ENCODE measurements at places on chromosomes 7 and 10.

DNA sequence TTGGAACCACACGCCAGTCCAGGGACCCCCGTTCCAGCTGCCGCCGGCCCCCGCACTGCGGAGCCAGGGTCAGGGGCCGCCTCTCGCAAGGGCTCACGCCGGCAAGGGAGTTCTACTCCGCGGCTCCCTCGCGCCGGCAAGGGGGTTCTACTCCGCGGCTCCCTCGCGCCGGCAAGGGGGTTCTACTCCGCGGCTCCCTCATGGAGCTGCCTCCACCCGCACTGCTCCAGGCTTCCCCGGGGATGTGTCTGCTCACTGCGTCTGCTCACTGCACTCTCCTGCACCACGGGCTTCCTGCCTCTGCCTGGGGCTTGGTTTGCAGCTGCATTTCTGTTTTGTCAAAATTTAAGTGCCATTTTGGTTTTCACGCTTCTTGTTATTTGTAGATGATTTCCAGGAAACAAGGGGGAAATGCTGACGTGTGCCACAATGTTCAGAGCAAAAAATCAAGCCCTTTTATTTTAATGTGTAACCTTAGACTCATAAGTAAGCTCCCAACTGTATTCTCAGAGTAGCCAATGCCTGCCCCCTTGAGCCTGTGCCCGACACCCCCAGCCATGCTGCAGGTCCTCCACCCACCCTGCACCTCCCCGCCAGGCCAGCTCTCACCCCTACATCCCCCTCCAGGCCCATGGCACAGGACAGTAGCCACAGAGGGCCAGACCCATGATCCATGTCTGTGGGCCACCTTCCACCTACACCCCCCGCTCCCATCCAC lies 246.2 kb downstream of the MAD1L1 start:
- DNase-seq = no peak

- DNase-seq = no peak
These were observed 305.2 kb upstream of the GHITM start for GRCh38 chr10:83834096-83834495.

- no peak for DNase-seq
These were observed 33.9 kb upstream of the TSPAN13 start for GRCh38 chr7:16719699-16720098.

DNA sequence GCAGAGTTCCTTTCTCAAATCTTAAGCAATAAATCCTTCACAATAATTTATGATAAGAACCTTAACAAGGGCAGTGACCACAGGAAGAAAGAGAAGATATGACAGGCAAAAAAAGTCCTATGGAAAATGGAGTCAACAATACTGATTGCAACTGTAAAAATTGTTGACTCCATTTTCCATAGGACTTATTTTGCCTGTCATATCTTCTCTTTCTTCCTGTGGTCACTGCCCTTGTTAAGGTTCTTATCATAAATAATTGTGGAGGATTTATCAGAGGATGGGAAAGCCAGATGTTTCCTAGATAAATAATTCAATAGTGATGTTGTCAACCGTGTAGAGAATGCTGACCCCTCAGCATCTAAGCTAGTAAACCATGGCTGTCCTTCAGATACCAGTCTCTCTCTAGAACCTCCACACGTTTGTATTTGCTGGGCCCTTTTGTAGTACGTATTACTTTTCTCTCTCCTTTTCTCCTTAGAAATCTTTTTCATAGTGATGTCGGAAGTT lies 172.6 kb upstream of the BET1 start:
- DNase-seq = no peak

DNA sequence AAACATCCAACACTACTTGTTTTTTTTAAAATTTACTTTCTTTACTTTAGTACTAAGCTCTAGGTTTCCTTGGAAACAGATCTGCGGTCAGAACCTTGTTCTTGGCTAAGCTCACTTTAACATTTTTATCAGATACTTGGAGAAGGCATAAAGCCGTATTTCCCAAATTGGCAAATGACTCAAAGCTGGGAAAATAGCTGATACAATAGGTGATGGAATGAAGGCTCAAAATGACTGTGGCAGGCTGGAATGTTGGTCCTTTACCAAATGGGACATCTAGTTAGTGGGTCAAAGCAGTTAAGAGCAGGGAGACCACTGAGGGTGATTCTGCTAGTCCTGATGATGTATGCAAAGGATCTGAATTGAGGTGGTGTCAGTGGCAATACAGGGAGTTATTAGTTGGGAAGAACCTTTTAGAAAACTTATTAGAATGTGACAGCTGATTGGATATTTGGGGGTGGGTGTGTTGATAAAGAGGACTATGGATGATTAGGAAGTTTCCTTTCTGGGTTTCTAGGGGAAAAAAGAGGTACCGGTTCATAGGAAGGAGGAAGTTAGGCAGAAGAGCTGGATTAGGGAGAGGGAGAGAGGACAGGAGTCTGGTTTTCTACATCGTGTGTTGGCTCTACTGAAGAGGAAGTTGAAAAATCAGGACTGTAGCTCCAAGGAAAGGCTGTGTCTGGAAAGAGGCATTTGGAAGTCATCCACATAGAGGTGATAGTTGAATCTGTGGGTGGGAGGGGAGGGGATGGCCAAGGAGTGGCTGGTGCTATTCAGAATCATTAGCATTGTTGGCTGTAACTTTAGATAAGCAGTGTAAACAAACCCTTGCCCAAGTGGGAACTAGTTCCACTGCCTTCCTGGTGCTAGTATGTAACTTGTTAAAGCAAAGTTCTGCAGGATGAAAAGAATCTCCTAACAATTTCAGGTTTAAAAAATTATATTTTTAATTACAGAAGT lies 13.1 kb downstream of the PLCE1 start:
- no peak for DNase-seq

DNA sequence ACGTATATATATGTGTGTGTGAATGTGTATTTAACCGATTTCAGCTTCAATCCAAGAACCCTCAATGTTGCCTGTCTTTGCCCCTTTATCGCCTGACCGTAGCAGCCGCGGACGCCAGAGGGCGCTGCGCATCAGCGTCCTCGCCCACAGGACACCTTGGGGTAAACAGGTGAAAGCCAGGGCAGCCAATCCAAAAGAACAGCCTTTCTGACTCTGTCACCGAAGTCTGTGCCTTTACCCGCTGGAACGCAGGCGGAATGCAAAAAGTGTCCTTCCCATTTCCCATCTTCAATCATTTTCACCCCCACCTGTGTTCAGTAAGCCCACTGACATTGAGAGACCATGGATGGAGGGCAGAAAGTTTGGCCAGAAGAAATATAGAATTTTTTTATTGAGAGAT lies 3.6 kb downstream of the NXPH1 start:
- DNase-seq = peak; percentile 11

- no peak for DNase-seq
These were observed 13.1 kb upstream of the CUX1 start for GRCh38 chr7:101804088-101804963.

- DNase-seq = no peak
These were observed 307.8 kb downstream of the PTPRN2 start for GRCh38 chr7:158279539-158280447.

DNA sequence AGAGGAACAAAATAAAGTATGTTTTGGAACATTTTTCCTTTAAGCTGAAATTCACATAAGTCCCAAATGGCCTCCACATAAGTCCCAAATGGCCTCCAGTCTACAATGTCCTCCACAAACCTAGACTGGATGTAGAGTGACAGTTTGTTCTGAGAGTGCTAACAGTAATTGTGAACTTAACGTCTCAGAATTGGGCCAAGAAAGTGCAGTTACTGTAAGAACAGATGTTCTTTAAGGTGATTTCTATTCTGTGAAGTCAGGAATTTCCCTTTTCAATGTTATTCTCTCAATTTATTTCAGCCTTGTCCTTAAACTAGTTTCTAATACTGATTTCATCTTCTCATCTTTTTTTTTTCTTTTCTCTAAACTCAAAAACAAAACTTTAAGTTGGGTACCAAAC lies 188.7 kb upstream of the SEMA3E start:
- no peak for DNase-seq

- no peak for DNase-seq
These were observed 18.1 kb downstream of the ANKRD16 start for GRCh38 chr10:5871596-5871995.

GRCh38 chr7:86181474-86181873 lies 462.2 kb upstream of the GRM3 start:
- DNase-seq = no peak

GRCh38 chr7:132614428-132615318 lies 38.4 kb upstream of the PLXNA4 start:
- DNase-seq = no peak

DNA sequence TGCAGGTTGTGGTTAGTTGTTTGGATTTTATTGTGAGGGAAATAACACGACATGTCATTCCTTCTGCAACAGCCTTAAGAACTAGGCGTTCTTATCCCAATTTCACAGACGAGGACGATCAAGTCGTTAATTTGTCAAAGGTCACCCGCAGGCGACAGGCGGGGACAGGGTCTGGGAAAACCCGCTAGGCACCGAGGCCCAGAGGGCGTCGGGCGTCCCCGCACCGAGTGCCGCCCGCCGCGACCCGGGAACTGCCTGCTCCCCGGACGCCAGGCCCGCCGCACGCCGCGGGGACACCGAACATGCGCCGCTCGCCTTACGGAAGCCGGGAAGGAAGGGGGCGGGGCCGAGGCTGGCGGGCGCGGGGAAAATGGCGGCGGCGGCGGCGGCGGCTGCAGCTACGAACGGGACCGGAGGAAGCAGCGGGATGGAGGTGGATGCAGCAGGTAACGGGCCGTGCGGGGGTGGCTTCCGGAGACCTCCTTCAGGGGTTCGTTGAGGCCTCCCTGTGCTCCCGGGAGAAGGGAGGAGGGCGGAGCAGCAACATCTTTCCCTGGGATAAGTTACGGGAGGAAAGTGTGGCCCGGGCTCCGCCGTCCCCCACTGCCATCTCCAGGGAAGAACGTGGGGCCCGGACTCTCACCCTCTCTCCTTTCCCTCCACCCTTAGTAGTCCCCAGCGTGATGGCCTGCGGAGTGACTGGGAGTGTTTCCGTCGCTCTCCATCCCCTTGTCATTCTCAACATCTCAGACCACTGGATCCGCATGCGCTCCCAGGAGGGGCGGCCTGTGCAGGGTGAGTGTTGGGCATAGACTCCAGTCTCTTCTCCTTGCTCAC lies at the start of gene COPS6:
COPS6 (plus strand) TSS at position 349 of the 837 bp plus-strand sequence; CDS start at position 371, 22 bp downstream.
- peak; percentile 81 for DNase-seq

- DNase-seq = no peak
These were observed 1196.9 kb downstream of the SORCS3 start for GRCh38 chr10:105837951-105838350.

DNA sequence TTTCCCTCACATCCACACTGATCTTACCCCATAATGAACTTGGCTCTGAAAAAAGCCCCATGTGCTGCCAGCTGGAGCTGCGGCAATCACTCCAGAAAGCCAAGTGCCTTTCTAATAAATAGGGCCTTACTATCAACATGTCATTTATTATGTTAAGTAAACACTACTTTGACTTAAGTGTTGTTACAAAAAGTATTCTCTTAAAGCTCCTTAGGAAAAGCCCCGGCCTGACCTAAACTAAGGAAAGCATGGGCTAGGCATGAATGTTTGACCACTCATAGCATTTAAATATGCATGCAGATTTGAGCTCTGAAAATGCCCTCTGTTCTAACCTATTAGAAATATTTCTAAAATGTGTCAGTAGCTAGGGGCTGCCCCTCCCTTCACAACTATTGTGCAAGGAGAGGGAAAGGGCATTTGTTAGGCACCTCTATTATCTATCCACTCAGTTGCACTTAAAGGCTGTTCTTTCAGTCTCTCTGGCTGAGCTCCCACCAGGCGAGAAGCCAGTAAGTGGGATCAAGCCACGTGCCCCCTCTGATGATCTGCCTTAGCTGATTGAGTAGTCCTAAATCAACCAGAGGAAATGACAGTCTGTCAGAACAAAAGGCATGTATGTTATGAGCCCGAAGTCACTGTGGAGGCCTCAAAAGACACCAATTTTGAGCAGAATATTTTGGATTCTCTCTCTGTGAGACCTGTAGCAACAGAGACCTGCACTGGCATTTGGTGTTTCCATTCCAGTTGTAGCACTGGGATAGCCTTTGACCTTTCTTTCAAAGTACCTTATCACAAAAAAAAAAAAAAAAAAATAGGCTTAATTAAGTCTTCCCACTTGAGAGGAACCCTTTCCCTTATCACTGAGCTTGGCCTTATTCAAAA lies 77.1 kb downstream of the ITGB8 start:
- DNase-seq = no peak

- DNase-seq = no peak
These were observed 503.8 kb downstream of the INHBA start for GRCh38 chr7:41199136-41199535.

DNA sequence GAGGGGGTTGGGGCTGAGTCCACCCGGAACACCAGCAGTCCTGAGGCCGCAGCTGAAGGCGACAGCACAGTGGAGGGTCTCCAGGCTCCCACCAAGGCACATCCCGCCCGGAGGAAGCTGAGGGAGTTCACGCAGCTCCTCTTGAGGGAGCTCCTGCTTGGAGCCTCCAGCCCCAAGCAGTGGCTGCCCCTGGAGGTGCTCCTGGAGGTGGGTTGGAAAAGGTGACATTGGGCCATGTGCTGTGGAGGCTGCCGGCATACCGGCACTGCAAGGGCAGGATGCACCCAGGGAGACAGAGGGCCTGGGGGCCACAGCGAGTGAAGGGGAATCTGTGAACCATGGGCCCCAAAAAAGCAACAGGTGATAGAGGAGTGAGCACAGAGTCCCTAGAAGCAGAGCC lies 119.4 kb downstream of the LRRC18 start:
- DNase-seq = no peak

DNA sequence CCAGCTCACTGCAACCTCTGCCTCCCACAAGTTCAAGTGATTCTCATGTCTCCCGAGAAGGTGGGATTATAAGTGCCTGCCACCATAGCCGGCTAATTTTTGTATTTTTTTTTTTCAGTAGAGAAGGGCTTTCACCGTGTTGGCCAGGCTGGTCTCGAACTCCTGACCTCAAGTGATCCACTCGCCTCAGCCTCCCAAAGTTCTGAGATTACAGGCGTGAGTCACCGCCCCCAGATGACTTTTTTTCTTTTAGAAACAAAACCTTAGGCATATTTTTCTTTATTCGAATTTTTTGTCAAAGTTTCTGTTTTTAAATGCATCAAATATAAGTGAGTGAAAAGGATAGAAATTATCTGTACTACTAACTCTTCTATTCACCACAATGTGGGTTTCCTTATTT lies 113.1 kb downstream of the LRRC4 start:
- DNase-seq = no peak

DNA sequence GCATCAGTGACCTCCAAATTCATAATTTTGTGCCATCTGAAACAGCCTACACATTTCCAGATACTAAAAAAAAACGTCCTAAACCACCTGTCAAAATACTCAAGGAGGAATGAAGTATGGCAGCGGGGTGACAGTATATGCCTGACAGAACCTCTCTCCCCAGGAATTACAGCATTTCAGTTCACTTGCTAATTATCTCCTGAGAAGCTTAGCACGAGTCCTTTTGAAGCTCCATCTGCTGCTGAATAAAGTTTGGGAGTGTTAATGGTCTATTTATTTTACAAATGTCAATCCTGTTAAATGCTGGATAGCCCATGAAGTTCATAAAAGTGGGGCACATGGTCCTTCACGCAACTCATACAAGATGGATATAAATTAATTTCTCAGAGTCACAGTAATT lies 29.4 kb upstream of the ANLN start:
- no peak for DNase-seq
